ENCODE measurements at places on chromosomes 13 and 19.

- DNase-seq = peak; percentile 85
Observed at GRCh38 chr19:10603873-10604459, 16.9 kb upstream of the AP1M2 start.

DNA sequence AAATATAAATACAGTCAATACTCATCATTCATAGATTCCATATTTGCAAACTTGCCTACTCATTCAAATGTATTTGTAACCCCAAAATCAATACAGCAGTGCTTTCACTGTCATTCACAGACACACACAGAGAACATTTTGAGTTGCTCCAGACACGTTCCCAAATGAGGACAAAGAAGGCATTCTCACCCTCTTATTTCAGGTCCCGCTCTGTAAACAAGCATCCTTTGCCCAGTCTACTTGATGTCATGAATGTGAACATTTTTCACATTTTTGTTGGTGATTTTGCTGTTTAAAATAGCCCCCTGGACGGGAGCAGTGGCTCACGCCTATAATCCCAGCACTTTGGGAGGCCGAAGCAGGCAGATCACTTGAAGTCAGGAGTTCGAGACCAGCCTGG, 15.5 kb downstream of the C19orf47 start:
- DNase-seq = no peak

- DNase-seq = peak; percentile 8
Observed at GRCh38 chr19:52778811-52779210, 7.8 kb downstream of the ZNF600 start.

GRCh38 chr13:59494151-59494550, 669.6 kb downstream of the DIAPH3 start:
- no peak for DNase-seq

DNA sequence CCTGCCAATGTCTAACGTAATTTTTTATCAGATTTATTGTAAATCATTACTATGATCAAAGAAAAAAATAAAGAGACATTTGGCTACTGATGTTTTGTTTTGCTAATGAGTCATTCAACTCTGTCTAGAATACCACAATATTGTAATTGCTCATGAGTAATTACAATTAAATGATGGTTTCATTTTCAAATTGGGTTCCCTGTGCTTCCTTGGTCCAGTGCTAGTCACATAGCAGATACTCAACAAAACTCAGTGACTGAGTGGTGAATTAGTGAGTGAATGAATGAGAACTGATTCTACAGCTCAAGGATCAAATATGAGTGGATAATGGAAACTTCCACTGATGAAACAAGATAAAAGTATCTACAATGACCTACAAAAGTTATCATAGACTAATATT, 304.7 kb downstream of the POU4F1 start:
- no peak for DNase-seq

- DNase-seq = no peak
Observed at GRCh38 chr13:19020988-19021387, 160.6 kb downstream of the TUBA3C start.

DNA sequence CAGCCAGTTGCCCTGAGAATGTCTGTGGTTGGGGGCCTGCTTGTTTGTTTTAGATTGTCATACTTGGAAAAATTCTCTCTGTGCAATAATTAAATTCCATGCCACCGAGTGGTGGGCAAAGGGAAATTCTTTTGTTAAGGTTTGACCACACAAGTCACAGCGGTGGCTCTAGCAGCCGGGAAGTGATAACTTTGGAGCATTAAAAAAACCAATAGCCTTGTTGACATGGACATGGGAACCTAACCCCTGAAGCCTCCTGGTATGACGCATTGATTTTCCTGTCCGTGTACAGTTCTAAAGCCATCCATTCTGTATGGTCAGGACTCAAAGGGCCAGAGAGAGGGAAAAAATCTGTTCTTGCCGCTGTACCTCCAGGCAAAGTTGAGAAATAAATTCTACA, 384.9 kb upstream of the ZNF507 start:
- DNase-seq = no peak

DNA sequence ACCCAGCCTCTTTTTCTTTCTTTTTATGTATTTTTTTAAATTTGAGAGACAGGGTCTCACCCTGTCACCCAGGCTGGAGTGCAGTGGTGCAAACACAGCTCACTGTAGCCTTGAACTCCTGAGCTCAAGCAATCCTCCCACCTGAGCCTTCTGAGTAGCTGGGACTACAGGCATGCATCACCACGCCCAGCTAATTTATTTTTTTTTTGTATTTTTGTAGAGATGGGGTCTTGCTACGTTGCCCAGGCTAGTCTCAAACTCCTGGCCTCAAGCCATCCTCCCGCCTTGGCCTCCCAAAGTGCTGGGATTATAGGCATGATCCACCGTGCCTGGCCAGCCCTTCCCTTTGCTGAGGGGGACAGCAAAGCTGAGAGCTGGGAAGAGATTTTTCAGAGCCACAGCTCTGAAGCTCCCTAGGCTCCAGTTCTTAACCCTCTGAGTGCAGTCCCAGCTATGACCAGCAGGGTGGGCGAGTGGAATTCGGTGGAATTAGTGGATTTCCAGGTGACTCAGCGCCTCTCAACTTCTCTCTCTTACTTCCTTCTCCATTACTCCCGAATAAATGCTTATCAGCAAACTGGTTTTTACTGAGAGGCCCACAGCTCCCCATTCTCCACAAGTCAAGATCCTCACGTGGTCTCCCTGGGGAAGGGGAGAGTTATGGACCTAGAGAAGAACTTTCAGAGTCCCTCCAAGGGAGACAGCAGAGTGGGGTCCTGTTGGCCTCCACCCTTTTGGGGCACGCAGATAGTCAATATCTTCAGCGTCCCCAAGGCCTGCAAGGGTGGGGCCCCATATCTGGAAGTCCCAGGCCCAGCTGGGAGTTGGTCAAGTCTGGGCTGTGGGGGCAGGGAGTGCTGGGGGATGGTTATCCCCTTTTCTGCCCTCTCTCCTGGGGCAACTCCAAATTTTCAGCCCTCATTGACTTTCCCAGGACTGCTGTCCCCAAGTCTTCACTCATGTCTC, 1.2 kb downstream of the BLVRB start:
- peak; percentile 75 for DNase-seq

DNA sequence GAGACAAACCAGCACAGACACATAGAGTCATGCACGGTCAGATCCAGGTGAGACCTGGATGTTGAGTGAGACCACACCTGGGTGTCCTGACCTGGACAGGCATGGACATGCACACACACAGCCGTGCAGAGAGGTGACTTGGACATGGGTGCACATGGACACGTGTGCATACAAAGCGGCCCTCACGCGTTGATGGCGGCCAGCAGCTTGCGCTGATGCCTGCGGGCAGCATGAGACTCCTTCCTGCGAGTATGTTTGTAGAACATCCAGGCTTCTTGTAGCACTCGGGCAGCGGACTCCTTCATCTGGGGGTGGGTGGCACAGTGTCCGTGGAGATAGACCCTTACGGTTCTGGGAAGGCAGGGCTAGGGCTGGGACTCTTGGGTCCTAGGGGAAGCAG, 11.5 kb downstream of the KCNN4 start:
- DNase-seq = no peak

DNA sequence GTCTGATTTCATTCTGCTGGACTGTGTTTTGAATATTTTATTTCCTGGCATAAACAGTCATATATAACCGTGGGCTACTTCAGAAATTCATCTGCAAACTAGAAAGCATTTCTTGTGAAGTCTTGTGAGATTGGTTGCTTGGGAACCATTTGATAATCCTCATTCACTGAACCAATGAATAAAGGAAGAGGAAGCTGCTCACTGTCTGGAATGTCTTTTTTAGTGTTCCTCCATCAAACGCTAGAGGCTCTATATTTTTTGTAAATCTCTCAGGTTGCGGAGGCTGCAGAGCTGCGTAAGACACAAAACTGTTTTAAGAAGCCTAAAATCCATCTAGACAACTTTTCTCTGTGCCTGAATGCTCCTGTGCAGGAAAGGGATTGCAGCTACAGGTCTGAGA, 18.7 kb upstream of the GPR12 start:
- no peak for DNase-seq

DNA sequence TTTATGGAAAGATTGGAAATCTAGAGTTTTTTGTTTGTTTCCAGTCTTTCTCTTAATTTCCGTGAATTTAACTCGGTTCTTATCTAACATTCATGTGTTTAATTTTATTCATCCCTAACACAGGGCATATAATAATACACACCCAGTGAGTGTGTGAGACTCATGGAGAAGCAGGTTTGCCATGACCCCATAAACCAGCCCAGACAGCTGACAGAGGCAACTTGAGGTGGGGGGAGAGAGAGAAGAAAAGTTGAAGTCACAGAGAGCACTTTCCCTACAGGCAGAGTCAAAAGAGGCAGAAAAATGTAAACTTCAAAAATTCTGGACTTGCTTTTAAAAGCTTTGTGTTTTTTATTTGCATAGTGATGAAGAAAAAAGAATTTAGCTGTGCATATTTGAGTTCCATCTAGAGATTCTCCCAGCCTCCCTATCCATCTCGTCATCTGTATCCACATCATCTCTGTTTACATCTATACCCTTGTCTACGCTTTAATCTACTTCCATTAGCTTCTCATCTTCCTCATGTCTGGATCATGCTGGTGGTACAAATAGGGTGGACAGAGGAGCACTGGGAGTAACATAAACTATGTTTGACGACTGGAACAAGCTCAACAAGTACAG, 60.2 kb downstream of the THSD1 start:
- no peak for DNase-seq

DNA sequence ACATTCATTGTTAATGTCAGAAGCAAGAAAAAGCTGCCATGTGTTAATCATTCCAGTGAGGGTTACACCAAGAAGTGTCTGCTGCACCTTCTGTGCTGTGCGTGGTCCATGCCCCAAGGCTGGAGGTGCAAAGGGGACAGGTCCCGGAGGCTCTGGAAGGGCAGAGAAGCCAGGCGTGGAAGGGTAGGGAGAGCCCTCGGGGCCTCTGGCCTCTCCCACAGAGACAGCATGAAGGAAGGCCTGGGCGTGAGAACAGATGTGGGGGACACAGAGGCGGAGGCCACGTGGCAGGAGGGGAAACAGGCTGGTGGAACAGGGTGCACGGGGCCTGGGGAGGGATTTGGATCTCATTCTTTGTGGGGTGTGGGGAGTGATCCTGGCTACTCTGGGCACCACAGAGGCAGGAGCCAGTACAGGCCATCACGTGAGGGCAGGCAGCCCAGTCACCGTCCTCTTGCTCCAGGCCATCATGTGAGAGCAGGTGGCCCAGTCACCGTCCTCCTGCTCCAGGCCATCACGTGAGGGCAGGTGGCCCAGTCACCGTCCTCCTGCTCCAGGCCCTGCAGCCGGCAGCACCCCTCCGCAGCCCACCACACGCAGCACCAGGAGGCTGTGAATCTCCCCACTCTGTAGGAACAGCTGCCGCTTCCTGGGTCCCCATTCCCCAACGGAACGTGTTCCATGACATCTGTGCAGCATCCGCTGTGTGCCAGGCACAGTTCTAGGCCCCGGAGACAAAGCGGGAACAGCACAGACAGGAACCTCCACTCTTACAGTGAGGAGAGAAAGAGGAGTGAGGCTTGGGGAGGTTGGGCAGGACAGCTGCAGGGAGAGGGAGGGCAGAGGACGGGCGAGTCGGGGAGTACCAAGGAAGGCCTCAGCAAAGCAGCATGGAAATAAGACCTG, 10.2 kb upstream of the F7 start:
- no peak for DNase-seq

- no peak for DNase-seq
Observed at GRCh38 chr19:39341129-39341718, 997 bp upstream of the SAMD4B start.

DNA sequence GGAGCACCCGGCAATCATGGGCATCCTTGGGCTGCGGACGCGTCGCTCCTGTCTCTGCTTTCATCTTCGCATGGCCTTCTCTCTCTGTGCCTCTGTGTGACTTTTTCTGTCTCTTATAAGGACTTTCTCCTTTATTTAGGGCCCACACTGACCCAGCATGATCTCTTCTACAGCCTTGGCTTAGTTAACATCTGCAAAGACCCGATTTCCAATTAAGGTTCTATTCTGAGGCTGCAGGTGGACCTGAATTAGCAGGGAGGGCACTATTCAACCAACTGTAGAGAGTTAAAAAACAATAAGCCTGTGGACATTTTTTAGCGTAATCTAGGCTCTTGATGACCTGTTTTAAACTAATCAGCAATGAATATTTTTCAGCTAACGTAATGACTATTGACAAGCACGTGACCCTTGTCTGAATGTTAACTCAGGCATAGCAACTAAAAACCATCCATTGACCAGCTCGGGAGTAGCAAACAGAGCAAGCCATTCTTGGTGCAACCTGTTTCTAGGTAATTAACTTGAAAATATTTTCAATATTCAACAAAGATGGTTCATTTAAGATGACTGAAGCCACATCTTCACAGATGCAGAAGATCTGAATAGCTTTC, 15.2 kb downstream of the F10 start:
- DNase-seq = no peak

- DNase-seq = peak; percentile 62
Observed at GRCh38 chr13:39685652-39686051, 30.2 kb downstream of the COG6 start.

DNA sequence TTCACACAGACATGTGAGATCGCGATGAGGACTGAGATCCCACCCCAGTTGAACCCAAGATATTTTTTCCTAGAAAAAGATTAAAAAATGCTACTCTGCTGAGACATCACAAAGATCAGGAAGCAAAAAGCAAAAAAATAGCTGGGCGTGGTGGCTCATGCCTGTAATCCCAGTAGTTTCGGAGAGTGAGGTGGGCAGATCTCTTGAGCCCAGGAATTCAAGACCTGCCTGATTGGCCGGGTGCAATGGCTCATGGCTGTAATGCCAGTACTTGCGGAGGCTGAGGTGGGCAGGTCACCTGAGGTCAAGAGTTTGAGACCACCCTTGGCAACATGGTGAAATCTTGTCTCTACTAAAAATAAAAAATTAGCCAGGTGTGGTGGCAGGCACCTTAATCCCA, 1.1 kb downstream of the FUT3 start:
- no peak for DNase-seq

- DNase-seq = peak; percentile 60
Observed at GRCh38 chr19:46000491-46001246, 5.4 kb downstream of the CCDC61 start.

GRCh38 chr13:45441633-45442032, 23.1 kb upstream of the COG3 start:
- peak; percentile 20 for DNase-seq

DNA sequence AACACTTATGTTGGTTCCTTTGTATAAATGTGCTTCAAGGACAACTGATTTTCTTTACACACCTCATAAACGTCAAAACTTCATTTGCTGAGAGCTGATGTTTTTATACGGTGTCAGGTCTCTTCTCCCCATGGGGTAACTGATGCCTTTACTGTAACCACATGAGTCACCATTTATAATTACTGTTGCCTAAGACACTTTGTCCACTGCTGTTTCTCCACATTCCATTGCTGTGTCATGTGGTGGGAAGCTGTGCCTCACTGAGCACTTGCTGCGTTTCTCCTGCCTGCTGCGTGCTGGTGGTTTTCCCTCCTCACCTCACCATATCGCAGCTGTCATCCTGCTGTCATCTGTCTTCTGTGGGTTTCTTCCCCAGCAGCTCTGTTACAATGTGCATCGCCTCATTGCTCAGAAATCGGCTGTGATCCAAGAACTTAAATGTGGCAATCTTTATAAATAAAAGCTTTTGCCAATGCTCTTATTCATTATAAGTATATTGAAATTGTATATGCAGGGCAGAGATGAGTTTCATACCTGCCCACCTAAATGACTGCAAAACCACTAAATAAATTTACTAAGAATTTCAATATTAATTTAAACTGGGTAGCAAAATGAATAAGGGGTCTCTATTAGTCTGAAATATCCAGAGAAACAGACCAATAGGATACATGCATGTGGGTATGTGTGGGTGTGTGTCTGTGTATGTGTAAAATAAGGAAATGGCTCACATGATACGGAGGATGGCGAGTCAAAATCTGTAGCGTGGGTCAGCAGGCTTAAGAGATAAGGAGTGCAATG, 547.0 kb upstream of the SLITRK5 start:
- peak; percentile 97 for DNase-seq
